A549 treated with Mapracorat at 1 μM for 4 hours (cell line): ENCODE measurements at places on chromosomes 12 and 14. TPM values are rescaled to one million over a fixed set of nuclear protein-coding genes. Genes with fewer than 3 reads are reported as not detected.

Gene CAPZA3
- not detected in 5 replicates for total RNA-seq

Gene C12orf42
- not detected in 5 replicates for total RNA-seq

Gene KRT80
- 38.9 to 58.0 TPM (median 46.2 TPM) in 5 replicates for total RNA-seq

Gene OR6C2
- total RNA-seq = not detected in 5 replicates

Gene C1QL4
- 4.3 to 6.9 TPM (median 6.6 TPM) in 5 replicates for total RNA-seq

Gene SDSL
- total RNA-seq = 20.4 to 30.6 TPM (median 27.8 TPM) in 5 replicates

Gene FOXG1
- total RNA-seq = 0.13 to 0.23 TPM (median 0.15 TPM) in 5 replicates

Gene TRIM9
- total RNA-seq = 8.0 to 13.7 TPM (median 12.5 TPM) in 5 replicates

Gene CD4
- not detected in 5 replicates for total RNA-seq

Gene MYF5
- not detected in 5 replicates for total RNA-seq

Gene LPAR5
- 0.38 to 0.97 TPM (median 0.66 TPM) in 5 replicates for total RNA-seq

Gene PMEL
- total RNA-seq = 1.1 to 1.5 TPM (median 1.1 TPM) in 5 replicates

Gene LRRC43
- 0.08 TPM in 1 of 5 replicates, not detected in the others for total RNA-seq

Gene ADAMTS20
- total RNA-seq = not detected in 5 replicates

Gene GNS
- total RNA-seq = 46.3 to 56.9 TPM (median 54.5 TPM) in 5 replicates

Gene MAP1LC3B2
- total RNA-seq = 0.67 to 1.8 TPM (median 1.1 TPM) in 5 replicates

Gene ESR2
- total RNA-seq = 0.05 to 0.20 TPM (median 0.06 TPM) in 5 replicates

Gene TARBP2
- 40.4 to 57.8 TPM (median 53.9 TPM) in 5 replicates for total RNA-seq

Gene ACRBP
- 0.08 to 0.40 TPM (median 0.15 TPM) in 3 of 5 replicates, not detected in the others for total RNA-seq

Gene KCNC2
- not detected in 5 replicates for total RNA-seq

Gene PLA2G1B
- not detected in 5 replicates for total RNA-seq

Gene PARPBP
- total RNA-seq = 16.6 to 23.5 TPM (median 19.2 TPM) in 5 replicates

Gene MGAT4C
- total RNA-seq = 0.04 to 0.08 TPM in 2 of 5 replicates, not detected in the others

Gene TTC7B
- 16.0 to 25.4 TPM (median 19.8 TPM) in 5 replicates for total RNA-seq

Gene ACVRL1
- 0.08 to 0.62 TPM (median 0.15 TPM) in 4 of 5 replicates, not detected in the other for total RNA-seq

Gene FERMT2
- total RNA-seq = 36.3 to 47.6 TPM (median 43.0 TPM) in 5 replicates

Gene PLEKHH1
- 3.0 to 3.9 TPM (median 3.6 TPM) in 5 replicates for total RNA-seq

Gene CATSPERB
- not detected in 5 replicates for total RNA-seq

Gene PLCZ1
- not detected in 5 replicates for total RNA-seq

Gene ACOT6
- not detected in 5 replicates for total RNA-seq

Gene LHX5
- not detected in 5 replicates for total RNA-seq

Gene AEBP2
- total RNA-seq = 18.3 to 25.3 TPM (median 21.6 TPM) in 5 replicates

Gene PLEKHD1
- 0.03 to 0.06 TPM (median 0.06 TPM) in 3 of 5 replicates, not detected in the others for total RNA-seq

Gene SYNDIG1L
- total RNA-seq = not detected in 5 replicates

Gene ZNF410
- total RNA-seq = 42.4 to 52.2 TPM (median 45.7 TPM) in 5 replicates

Gene CLMN
- 4.2 to 6.4 TPM (median 5.2 TPM) in 5 replicates for total RNA-seq

Gene CCDC77
- total RNA-seq = 9.6 to 15.1 TPM (median 11.5 TPM) in 5 replicates

Gene DNAI7
- total RNA-seq = 0.07 to 0.52 TPM (median 0.08 TPM) in 5 replicates

Gene VWF
- 0.15 to 0.34 TPM (median 0.18 TPM) in 5 replicates for total RNA-seq

Gene TMEM179
- total RNA-seq = 0.18 to 0.39 TPM (median 0.27 TPM) in 5 replicates

Gene NPAS3
- total RNA-seq = not detected in 5 replicates

Gene ENDOU
- not detected in 5 replicates for total RNA-seq

Gene C1S
- 38.3 to 56.5 TPM (median 44.5 TPM) in 5 replicates for total RNA-seq

Gene C3AR1
- not detected in 5 replicates for total RNA-seq

Gene KRT79
- 0.08 to 0.10 TPM in 2 of 5 replicates, not detected in the others for total RNA-seq

Gene GLIPR1
- total RNA-seq = 24.6 to 33.6 TPM (median 28.0 TPM) in 5 replicates

Gene MYH7
- total RNA-seq = not detected in 5 replicates
